ENCODE measurements at places on chromosomes 12 and 14.

GRCh38 chr12:69613351-69613750 lies 2.6 kb upstream of the LRRC10 start:
- DNase-seq, result no peak

GRCh38 chr14:47366006-47366405 lies 309.4 kb downstream of the MDGA2 start:
- no peak for DNase-seq

DNA sequence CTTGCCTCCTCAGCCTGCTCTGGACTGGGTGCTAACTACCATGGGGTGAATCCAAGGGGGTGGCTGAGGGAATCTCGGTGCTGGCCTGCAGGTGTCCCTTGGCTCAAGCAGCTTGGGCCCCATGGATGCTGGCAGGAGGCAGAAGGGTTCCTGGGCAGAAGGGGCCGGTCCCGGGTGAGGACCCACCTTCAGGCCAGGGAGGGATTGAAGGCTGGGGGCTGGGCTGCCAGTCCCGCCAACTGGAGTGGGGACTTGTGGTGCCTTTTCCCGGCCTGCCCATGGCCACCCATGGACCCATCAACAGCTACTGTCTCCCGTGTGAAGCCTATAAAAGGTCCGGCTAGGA lies 550.1 kb downstream of the SLC6A15 start:
- DNase-seq, result no peak

GRCh38 chr12:124469193-124469888 lies 98.1 kb downstream of the NCOR2 start:
- no peak for DNase-seq

GRCh38 chr14:60636879-60637478 lies 12.3 kb downstream of the SIX1 start:
- DNase-seq, result no peak

- no peak for DNase-seq
These were observed 17.8 kb downstream of the GPR132 start for GRCh38 chr14:105047283-105048016.

DNA sequence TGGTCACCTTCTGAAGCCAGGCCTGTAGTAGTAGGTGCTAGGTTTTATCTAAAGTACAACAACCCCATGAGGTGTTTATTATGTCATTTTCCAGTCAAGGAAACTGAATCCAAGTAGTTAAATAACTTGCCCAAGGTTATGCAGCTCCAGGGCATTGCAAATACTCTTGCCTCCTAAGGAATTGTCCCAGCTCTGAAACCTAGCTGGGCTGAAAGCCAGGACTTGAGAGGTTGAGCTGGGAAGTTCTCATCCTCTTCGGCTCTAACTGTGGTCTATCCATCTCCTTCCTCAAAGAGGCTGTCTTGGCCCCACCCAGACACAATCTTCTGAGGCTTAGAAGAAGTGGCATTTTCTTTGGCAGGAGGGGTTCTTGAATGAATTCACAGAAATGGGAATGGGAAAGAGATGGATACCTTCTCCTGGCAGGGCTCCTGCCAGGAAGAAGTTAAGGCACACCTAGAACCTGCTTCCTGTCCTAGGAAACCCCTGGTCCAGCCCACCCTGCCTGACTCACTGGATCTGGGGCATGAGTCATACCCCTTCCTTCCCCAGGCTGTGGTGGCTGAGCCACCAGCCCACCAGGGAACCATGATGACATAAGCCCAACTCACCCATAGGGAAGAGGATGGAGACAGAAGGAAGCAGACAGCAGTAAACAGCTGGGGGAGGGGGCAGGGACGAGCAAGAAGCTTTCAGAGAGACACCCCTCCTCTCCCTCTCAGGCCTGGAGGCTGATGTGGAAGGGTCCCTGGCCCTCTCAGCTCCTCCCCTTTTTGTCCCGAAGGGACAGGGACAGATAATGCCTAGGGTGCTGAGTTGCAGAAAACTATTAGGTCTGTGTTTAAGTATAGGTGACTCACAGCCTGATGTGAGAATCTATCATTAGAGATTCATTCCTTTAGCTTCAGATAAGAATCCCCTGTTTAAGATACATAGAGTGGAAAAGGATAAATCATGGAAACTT lies 2.1 kb upstream of the PLEK2 start:
- DNase-seq, result peak; percentile 12

- DNase-seq, result no peak
These were observed 214.2 kb downstream of the CPNE8 start for GRCh38 chr12:38691164-38691563.

DNA sequence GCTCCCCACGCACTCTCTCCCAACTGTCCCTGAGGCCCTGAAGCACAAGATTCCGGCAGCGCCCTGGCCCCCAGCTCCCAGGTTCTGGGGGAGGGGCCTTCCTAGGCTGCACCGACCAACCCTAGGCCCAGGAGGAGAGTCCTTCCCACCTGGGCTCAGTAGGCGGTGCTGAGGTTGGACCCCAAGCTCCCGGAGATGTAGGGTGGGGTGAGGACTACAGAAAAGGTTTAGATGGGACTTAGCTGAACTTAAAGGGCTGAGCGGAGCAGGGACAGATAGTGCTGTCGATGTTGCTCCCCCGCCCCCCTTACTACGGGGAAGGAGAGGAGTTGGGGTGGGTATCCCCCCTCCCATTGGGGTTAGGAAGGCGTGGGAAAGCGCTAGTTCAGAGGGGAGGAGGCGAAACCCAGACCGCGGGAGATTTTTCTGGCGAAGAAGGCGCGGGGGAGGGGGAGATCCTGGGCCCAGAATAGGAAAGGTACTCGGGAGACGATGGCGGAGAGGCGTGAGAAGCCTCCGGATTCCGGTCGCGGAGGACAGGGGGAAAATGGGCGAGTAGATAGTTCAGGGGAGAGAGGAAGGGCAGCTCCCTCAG lies 4.2 kb upstream of the BAZ2A start:
- DNase-seq, result no peak

DNA sequence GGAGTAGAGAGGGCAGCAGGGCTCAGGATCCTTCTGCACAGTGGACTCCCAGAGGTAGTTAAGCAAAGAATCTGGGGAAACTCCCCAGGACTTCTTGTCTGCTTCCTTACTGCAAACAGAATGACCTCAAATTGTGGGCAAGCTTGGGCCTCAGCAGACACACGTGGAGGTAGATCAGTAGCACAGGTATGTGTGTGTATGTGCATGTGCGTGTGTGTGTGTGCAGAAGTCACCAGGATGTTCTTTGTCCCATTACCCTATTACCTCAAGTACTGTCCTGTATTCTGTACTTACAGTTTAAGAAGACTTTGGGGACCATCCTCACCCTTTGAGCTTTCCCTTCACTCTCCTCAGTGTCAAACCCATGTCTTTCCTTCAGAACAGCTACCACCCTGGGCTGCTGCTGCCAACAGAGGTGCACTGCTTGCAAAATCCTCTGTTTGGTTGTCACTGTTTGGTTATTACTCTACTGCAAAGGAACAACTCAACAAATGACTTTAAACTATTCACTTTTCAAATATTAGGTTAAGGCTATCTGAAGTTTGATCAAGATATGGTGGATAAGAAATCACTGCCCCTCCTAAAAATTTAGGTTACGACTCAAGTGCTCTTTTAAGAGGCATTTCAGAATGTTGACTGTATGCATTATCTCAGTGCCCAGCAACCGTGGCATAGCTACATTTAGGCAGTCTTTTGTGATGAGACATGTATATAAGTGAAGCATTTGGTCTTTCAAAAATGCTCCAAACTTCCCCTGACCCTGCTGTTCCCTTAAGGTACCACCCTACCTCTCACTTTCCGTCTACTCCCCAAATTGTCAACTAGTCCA lies 78.2 kb upstream of the MBIP start:
- no peak for DNase-seq

GRCh38 chr14:59630288-59630963 lies 53.8 kb upstream of the CCDC175 start:
- DNase-seq, result peak; percentile 2

DNA sequence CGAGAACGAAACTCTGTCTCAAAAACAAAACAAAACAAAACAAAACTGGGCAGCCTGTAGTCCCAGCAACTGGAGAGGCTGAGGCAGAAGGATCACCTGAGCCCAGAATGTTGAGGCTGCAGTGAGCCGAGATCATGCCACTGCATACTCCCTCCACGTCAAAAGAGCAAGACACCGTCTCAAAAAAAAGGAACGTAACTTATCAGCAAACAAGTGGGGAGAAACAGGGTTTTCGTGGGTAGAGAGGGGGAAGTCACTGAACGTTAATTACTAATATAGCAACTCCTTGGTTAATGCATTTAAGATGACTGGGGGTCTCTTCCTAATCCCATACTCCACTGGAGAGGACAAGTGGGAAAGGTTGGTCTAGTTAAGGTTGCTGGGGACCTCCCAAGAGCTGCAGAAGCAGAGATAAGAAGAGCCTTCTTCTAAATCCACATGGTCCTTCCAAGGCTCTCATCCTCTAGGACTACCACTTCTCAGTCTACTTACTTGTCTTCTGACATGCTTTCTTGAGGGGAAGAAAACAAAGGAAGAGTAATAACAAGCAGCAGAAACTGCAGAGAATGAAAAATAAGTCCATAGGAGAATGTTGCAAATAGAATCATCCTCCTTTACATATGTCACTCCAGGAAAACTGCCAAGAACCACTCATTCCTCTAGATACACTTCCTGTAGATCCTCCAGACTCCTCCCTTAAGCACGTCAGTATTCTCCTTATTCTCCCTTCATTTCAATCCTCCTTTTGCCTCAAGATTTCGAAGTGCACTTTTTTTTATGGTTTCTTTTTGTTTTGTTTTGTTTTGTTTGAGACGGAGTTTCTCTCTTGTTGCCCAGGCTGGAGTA lies 5.8 kb downstream of the NUMB start:
- no peak for DNase-seq

DNA sequence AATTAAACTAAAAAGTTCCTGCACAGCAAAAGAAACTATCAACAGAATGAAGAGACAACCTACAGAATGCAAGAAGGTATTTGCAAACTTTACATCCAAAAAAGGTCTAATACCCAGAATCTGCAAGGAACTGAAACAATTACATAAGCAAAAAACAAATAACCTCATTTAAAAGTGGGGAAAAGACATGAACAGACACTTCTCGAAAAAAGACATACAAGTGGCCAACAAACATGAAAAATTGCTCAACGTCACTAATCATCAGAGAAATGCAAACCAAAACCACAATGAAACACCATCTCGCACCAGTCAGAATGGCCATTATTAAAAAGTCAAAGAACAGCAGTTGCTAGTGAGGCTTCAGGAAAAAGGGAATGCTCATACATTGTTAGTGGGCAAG lies 15.2 kb downstream of the PDE6H start:
- no peak for DNase-seq

DNA sequence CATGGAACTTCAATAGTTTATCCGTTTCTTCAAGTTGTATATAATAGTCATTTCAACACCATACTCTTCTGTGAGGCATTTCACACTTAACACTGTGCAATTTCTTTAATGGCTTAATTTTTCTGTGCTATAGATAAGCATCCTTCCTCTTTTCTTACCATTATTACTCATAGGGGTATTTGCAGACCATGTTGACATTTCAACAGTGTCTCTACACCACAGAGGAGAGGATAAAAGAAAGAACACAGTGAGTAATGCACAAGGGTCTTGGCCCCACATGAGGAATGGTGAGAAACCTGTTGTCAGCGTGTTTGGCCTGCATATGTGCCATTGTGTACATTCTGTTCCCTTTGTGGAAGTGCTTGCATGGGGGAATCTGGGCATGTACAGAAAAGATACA lies 421.5 kb upstream of the MDGA2 start:
- no peak for DNase-seq

- no peak for DNase-seq
These were observed 448.6 kb downstream of the FUT8 start for GRCh38 chr14:65860956-65861611.

- DNase-seq, result peak; percentile 55
These were observed 62.5 kb downstream of the CCDC88C start for GRCh38 chr14:91354979-91355685.

DNA sequence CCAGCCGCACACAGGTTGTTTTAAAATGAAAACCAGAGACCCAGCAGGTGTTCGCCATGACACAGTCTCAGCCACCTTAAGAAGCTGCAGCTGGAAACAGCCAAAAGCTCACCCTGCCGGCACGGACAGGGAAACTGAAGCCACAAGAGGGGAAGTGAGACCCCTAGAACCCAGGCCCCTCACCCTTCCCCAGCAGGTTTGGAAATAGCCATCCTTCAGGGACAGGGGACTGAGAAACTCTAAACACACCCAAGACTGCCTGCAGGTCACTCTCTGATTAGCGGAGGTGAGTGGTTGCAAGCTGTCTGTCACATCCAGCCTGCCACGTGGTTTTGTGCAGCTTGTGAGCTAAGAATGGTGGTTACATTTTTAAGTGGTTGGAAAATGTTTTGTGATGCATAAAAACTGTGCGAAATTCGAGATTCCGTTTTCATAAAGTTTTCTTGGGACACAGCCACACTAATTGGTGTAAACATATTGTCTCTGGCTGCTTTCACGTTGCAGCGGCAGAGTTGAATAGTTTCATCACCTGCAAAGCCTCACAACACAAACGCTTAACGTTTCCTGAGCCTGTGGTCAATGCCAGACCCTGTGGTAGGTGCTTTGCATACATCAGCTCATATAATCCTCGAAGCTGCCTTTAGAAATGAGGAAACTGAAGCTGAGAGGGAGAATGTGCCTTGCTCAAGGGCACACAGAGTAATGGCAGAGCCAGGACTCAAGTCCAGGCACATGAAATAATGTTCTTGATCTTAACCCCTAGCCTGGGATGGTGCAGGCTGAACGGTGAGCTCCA lies 1.7 kb upstream of the SELPLG start:
- DNase-seq, result no peak

DNA sequence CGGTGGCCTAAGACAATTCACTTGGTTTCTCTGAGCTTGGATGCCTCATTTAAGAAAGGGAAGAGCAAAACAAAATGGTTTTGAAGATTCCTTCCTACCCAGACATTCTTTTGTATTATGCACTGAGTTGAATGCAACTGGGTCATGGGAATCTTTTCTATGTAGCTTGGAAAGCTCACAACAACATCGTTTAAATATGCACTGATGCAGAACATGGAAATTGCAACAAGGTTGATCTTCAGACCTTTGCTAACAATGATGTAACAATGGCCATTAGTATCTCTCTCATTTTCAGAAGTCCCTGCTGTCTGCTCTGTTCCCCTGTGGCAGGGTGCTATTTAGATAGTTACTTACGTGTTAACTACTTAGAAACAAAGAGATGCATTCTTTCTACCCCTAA lies 30.1 kb upstream of the IGF1 start:
- no peak for DNase-seq

GRCh38 chr14:81388336-81388735 lies 11.8 kb downstream of the STON2 start:
- DNase-seq, result no peak

DNA sequence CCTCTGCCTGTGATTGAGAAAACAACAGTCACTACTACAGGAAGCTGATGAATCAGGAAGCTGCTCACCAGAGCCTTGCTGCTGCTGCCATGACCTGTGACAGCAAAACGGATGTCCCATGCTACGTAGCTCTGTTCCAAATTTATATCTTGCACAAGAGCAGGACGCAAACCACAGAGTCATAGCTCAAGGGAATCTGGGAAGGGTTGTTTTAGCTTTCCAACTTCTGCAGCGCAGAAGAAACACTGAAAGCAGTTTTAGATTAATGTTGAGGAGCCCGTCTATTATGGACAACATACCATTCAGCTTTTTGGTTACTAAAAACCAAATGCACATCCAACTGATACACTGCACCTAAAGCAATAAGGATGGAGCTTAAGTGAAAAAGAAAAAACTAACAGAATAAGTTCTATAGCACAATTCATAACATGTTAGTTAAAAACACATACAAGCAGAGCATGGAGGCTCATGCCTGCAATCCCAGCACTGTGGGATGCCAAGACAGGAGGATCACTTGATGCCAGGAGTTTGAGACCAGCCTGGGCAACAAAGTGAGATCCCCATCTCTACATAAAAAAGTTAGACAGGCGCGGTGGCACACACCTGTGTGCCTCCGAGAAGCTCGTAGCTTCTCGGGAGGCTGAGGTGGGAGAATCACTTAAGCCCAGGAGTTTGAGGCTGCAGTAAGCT lies 1.7 kb upstream of the ANKRD33 start:
- peak; percentile 11 for DNase-seq

Data from stimulated activated CD4-positive, alpha-beta T cell treated with anti-CD3 and anti-CD28 coated beads, TNF-alpha, amount 100 ng/mL, for 24 hours (primary cell).